ENCODE measurements at places on chromosomes 11 and 22. TPM values are rescaled to one million over a fixed set of nuclear protein-coding genes. Genes with fewer than 3 reads are reported as not detected.

VSIG10L2 gene
- 1.4 TPM for total RNA-seq

FXYD2 gene
- total RNA-seq = 1.2 TPM

EIF3D gene
- total RNA-seq = 489 TPM

MYEOV gene
- 19.4 TPM for total RNA-seq

C11orf52 gene
- total RNA-seq = 11.7 TPM

OR52H1 gene
- not detected for total RNA-seq

LDHAL6A gene
- not detected for total RNA-seq

ART5 gene
- total RNA-seq = 0.25 TPM

CRYBB3 gene
- not detected for total RNA-seq

FAM111B gene
- total RNA-seq = 0.19 TPM

SHANK3 gene
- 4.0 TPM for total RNA-seq

MS4A6A gene
- 22.2 TPM for total RNA-seq

ROBO3 gene
- 2.6 TPM for total RNA-seq

ANO5 gene
- total RNA-seq = 0.98 TPM
